ENCODE measurements at places on chromosomes 5 and 9. TPM values are rescaled to one million over a fixed set of nuclear protein-coding genes. Genes with fewer than 3 reads are reported as not detected.
A peak's percentile ranks its signal among the peaks of the same experiment; 100 is the strongest.

- no peaks in the 10 kb centered on the region for H3K36me3 ChIP-seq
- H3K27me3 ChIP-seq, result peaks cover 48% of the 10 kb centered on the region
- no peak overlapping the region for H3K27ac ChIP-seq
- H3K4me3 ChIP-seq, result no peak overlapping the region
- peaks cover 10% of the 10 kb centered on the region for H3K4me1 ChIP-seq
Observed at GRCh38 chr5:75050415-75050814, 1.9 kb downstream of the GCNT4 start.

- no peaks in the 10 kb centered on the region for H3K4me1 ChIP-seq
- H3K27me3 ChIP-seq, result no peaks in the 10 kb centered on the region
- no peaks in the 10 kb centered on the region for H3K36me3 ChIP-seq
- no peak for DNase-seq
- H3K27ac ChIP-seq, result no peak overlapping the region
Observed at GRCh38 chr5:8905021-8905420, 640.9 kb downstream of the SEMA5A start.

DNA sequence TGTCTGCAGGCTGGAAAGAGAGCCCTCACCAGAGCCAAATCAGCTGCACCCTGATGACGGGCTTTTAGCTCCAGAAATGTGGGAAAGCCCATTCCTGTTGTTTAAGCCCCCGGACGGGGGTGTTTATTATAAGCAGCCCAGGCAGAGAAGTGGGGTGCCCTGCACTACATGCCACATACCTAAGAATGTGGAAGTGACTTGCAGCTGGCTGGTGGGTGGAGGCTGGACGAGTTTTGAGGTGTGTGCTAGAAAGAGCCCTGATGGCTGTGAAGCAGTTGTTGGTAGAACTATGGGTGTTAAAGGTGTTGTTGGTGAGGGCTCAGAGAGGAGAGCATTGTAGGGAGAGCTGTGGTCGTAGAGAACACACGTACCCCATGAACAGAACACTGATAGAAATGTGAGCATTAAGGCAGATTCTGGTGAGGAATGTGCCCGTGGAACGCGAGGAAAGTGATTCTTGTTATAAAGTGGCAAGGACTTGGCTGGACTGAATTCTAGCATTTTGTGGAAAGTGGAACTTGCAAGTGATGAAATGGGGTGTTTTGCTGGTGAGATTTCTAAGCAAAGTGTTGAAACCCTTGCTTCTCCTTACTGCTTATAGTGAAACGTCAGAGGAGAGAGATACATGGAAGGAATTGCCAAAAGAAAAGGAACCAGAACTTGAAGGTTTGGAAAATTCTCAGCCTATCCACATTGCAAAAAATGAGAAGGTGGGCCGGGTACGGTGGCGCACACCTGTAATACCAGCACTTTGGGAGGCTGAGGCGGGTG, 38.9 kb downstream of the AHRR start:
- no peak overlapping the region for H3K4me3 ChIP-seq
- no peak overlapping the region for H3K27ac ChIP-seq
- H3K36me3 ChIP-seq, result no peaks in the 10 kb centered on the region
- H3K4me1 ChIP-seq, result no peaks in the 10 kb centered on the region
- DNase-seq, result no peak

DNA sequence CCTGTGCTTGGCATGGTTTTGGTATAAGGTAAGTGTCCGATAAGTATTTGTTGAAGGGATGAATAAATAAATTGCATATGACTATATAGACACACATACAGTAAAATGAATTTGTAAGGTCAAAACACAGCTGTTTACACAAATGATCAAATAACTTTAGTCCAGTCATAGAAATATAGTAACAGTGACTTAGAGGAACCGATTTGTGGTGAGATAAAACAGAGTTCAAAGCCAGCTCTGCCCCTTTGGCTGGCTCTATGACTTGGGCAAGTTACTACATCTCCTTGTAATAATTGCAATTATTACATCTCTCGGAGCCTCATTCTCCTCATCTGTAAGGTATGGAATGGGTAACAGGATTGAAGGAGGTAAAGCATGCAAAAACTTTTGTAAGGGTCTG, 384.0 kb downstream of the PLK2 start:
- H3K27ac ChIP-seq, result no peak overlapping the region
- H3K4me1 ChIP-seq, result no peaks in the 10 kb centered on the region
- no peak for DNase-seq
- no peaks in the 10 kb centered on the region for H3K36me3 ChIP-seq

The LRRC70 gene
- total RNA-seq, result 0.84 TPM

- H3K27me3 ChIP-seq, result no peaks in the 10 kb centered on the region
- peak overlapping the region; percentile 92 for H3K4me3 ChIP-seq
- DNase-seq, result no peak
- peak overlapping the region; percentile 83 for H3K27ac ChIP-seq
Observed at GRCh38 chr9:37801287-37801850, 772 bp downstream of the DCAF10 start.

GRCh38 chr5:121693864-121694263, 157.8 kb upstream of the FTMT start:
- no peak for DNase-seq
- no peaks in the 10 kb centered on the region for H3K27me3 ChIP-seq
- no peak overlapping the region for H3K27ac ChIP-seq
- no peaks in the 10 kb centered on the region for H3K36me3 ChIP-seq
- H3K4me3 ChIP-seq, result no peak overlapping the region
- H3K4me1 ChIP-seq, result peaks cover 2% of the 10 kb centered on the region

- no peak overlapping the region for H3K27ac ChIP-seq
- no peak for DNase-seq
- H3K27me3 ChIP-seq, result no peaks in the 10 kb centered on the region
- H3K36me3 ChIP-seq, result no peaks in the 10 kb centered on the region
Observed at GRCh38 chr5:96050273-96050880, 88.7 kb upstream of the ELL2 start.

GRCh38 chr5:54390539-54391031, 64.9 kb upstream of the HSPB3 start:
- no peaks in the 10 kb centered on the region for H3K36me3 ChIP-seq
- H3K4me1 ChIP-seq, result no peaks in the 10 kb centered on the region
- H3K4me3 ChIP-seq, result no peak overlapping the region
- no peak overlapping the region for H3K27ac ChIP-seq

The SH3TC2 gene
- total RNA-seq, result not detected

The SLC28A3 gene
- total RNA-seq, result not detected

The SH3RF2 gene
- total RNA-seq, result not detected

The DNAI1 gene
- total RNA-seq, result not detected

The RLN1 gene
- 1.2 TPM for total RNA-seq

DNA sequence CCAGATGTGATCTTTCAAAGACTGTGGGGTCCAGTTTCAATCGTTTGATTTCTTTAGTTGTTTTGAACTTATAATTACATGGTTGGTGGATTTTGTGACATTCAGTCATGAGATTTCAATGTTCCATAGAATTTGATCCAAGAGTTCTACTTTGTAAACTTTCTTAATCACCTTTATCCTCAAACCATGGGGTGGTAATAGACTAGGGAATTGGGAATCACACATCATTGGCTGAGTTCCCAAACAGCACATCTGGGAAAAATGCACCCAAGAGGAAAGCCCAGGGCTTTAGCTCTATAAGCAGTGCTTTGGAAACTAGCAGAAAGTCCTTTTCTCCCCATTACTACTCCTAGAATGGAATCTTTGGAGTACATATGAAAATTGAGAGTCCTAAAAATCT, 177.6 kb downstream of the NNT start:
- no peak for DNase-seq
- H3K36me3 ChIP-seq, result no peaks in the 10 kb centered on the region
- no peaks in the 10 kb centered on the region for H3K27me3 ChIP-seq
- no peaks in the 10 kb centered on the region for H3K4me1 ChIP-seq
- H3K4me3 ChIP-seq, result no peak overlapping the region
- H3K27ac ChIP-seq, result no peak overlapping the region

The IFNB1 gene
- not detected for total RNA-seq

The KCTD16 gene
- total RNA-seq, result not detected

GRCh38 chr5:132224716-132225115, 2.9 kb downstream of the P4HA2 start:
- H3K27ac ChIP-seq, result no peak overlapping the region
- H3K36me3 ChIP-seq, result no peaks in the 10 kb centered on the region
- no peak for DNase-seq

DNA sequence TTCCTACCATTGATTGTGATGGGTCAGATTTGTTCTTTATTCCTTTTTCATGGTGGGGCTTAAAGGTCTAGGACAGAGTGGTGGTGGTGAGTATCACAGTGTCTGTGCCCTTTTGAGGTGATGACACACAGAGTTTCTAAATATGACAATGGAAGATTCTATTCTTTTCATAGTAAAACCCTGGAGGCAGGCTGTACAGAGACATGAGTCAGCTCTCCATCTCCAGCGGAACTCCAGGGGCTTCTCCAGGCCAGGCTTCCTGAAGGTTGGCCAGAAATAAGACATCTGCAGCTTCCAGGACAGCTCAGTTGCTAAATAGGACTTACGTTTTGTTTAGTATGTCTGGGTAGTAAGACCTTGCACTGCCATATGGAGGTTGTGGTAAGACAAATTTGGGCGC, 229.5 kb downstream of the CD180 start:
- H3K4me1 ChIP-seq, result no peaks in the 10 kb centered on the region
- H3K27ac ChIP-seq, result no peak overlapping the region
- no peak for DNase-seq
- H3K36me3 ChIP-seq, result no peaks in the 10 kb centered on the region
- H3K27me3 ChIP-seq, result no peaks in the 10 kb centered on the region

- H3K36me3 ChIP-seq, result peaks cover 45% of the 10 kb centered on the region
- no peak for DNase-seq
- no peaks in the 10 kb centered on the region for H3K27me3 ChIP-seq
- H3K4me1 ChIP-seq, result peaks cover 47% of the 10 kb centered on the region
- H3K4me3 ChIP-seq, result peak overlapping the region; percentile 5
Observed at GRCh38 chr5:87307796-87308423, 40.2 kb downstream of the RASA1 start.

DNA sequence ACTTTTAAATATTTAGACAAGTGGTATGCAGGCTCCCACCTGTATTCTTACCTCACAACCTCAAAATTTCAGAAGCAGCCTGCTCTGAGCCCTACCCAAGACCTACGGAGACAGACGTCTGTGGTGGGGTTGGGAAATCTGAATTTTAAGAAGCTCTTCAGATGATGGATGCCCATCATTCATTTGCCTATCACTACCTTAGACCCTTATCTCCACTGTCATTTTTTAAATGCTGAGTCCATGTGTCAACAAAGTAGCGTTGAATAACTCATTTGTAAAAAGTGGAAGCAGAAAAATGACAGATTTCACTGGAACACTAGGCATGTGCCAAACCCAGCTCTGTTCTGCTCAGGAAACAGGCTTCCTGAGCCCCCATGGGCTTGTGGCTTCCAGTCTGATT, 85.7 kb downstream of the PDE4D start:
- peaks cover 4% of the 10 kb centered on the region for H3K27me3 ChIP-seq
- no peak overlapping the region for H3K4me3 ChIP-seq
- DNase-seq, result no peak
- H3K36me3 ChIP-seq, result no peaks in the 10 kb centered on the region
- H3K27ac ChIP-seq, result no peak overlapping the region

- H3K27me3 ChIP-seq, result no peaks in the 10 kb centered on the region
- no peaks in the 10 kb centered on the region for H3K36me3 ChIP-seq
- no peak overlapping the region for H3K27ac ChIP-seq
Observed at GRCh38 chr5:89697581-89697980, 712.0 kb downstream of the CETN3 start.

GRCh38 chr9:82354279-82354659, 365.7 kb downstream of the SPATA31D1 start:
- no peak overlapping the region for H3K27ac ChIP-seq
- H3K36me3 ChIP-seq, result no peaks in the 10 kb centered on the region
- no peak for DNase-seq
- no peaks in the 10 kb centered on the region for H3K4me1 ChIP-seq
- no peak overlapping the region for H3K4me3 ChIP-seq
- no peaks in the 10 kb centered on the region for H3K27me3 ChIP-seq

The CDH10 gene
- not detected for total RNA-seq

DNA sequence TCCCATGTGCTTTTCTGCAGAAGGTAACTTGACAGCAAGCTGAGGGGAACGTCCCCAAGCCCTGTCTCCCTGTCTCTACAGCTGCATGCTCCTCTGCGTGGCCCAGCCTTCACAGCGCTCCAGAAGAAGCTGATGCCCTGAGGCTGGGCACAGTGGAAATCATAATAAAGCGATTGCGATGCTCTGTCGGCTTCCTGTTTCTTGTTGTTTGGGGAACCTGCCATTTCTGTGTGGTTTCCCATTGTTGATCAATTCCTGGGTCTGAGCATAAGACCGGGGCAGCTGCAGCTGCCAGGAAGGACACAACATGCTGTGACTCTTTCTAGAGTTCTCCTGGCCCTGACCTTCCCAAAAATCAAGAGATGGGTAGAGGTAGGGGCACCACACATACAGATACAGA, 7.2 kb upstream of the DNAJB5 start:
- peaks cover 51% of the 10 kb centered on the region for H3K4me1 ChIP-seq
- H3K4me3 ChIP-seq, result no peak overlapping the region
- no peak for DNase-seq
- H3K27ac ChIP-seq, result no peak overlapping the region

DNA sequence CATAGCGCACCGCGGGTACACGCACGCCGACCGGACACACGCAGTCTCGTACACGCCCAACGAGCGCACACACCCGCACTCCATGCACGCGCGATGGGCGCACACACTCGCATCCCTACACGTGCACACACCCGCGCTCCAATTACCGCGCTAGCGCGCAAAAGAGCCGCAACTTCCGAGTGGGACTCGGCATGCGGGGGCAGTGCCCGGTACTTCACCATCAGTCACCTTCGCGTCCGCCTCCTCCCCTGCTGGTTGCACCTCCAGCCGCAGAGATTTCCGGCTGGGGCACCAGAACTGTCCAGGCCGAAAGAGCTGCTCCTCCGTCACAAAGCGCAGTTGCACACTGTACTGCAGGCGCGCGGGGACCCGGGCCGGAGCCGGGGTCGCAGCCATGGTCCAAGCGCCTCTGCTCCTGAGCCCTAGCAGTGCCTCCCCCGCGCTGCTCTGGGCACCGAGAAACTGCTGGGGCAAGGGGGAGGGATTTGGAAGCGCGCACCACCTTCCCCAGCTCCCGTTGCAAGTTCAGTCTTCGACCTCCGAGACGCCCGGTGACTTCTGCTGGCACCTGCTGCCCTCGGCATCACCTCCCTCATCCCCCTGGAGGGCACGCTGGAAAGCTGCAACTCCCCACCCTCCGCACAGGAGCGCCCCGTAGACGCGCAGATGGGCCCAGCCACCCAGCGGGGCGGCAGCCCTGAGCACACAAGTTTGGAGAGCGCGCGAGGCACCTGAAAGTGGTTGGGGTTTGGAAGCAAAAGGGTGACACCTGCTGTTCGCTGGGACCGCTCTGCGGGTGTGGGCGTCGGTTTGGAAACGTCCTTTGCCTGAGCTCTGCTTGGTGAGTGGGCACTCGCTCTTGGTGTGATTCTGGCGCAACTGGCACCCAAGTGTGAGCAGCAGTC, 337.4 kb upstream of the PUM3 start:
- H3K4me3 ChIP-seq, result no peak overlapping the region
- H3K4me1 ChIP-seq, result peaks cover 5% of the 10 kb centered on the region
- H3K36me3 ChIP-seq, result no peaks in the 10 kb centered on the region
- no peak overlapping the region for H3K27ac ChIP-seq
- H3K27me3 ChIP-seq, result peaks cover 48% of the 10 kb centered on the region

The SLC46A2 gene
- total RNA-seq, result not detected

- peaks cover 38% of the 10 kb centered on the region for H3K27me3 ChIP-seq
- no peak overlapping the region for H3K27ac ChIP-seq
- H3K4me1 ChIP-seq, result no peaks in the 10 kb centered on the region
- no peak for DNase-seq
- no peak overlapping the region for H3K4me3 ChIP-seq
Observed at GRCh38 chr5:55187370-55187769, 14.4 kb upstream of the CDC20B start.

The ADGRD2 gene
- total RNA-seq, result not detected

- H3K4me1 ChIP-seq, result peaks cover 19% of the 10 kb centered on the region
- H3K4me3 ChIP-seq, result peak overlapping the region; percentile 76
- no peaks in the 10 kb centered on the region for H3K36me3 ChIP-seq
- H3K27me3 ChIP-seq, result peaks cover 64% of the 10 kb centered on the region
Observed at GRCh38 chr9:109319626-109320241, 1.1 kb downstream of the EPB41L4B start.

Data from activated B cell treated with CpG ODN at 0.5 μM for 24 hours (primary cell).